Heart left ventricle (tissue), 16 donors: ENCODE measurements at places on chromosomes 2 and 18.

DNA sequence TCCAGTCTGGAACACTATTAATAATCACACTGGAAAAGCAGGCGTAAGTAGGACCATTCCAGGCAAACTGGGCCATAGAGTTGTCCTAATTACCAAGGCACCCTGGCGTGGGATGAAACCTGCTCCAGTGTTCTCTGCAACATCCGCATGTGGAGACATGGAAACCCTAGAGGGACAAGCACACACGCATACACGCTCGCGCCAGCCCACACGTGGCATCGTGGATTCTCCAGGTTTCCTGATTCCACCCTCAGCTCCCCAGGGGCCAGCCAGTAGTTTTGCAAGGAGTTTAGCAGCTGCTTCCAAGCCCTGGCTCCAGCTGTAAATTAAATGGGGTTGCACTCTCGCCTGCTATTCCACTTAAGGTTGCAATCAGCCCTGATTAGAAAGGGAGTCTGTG lies 127.7 kb downstream of the DYSF start:
- H3K27ac ChIP-seq, result no peak overlapping the region
- H3K4me3 ChIP-seq, result no peak overlapping the region
- H3K36me3 ChIP-seq, result no peaks in the 10 kb centered on the region

DNA sequence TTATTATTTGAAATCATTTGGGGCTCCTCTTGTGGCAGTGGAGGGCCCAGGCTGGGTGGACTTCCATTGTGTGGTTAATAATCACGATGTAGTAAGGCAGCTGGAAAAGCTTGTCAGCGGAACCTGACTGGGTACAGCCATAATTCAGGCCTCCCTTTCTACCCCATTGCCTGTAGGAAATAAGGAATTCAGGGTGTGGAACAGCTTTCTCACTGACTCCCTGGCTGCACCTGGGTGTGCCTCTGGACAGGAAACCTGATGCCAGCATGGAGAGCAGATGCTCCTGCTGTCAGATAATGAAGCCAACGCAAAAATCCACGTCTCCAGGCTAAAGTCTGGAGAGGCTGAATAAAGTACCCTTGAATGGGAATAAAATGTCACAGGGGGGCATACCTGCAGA lies 44.2 kb downstream of the LYPD6B start:
- no peaks in the 10 kb centered on the region for H3K4me1 ChIP-seq
- no peaks in the 10 kb centered on the region for H3K36me3 ChIP-seq
- H3K4me3 ChIP-seq, result no peak overlapping the region
- DNase-seq, result no peak
- no peak overlapping the region for H3K27ac ChIP-seq

GRCh38 chr2:153476816-153477635 lies 1.5 kb downstream of the RPRM start:
- no peak for DNase-seq
- no peak overlapping the region for H3K4me3 ChIP-seq
- no peaks in the 10 kb centered on the region for H3K36me3 ChIP-seq
- no peak overlapping the region for H3K27ac ChIP-seq

- H3K27ac ChIP-seq, result no peak overlapping the region
- H3K27me3 ChIP-seq, result no peaks in the 10 kb centered on the region
- no peak for DNase-seq
Observed at GRCh38 chr2:223008162-223008561, 43.8 kb upstream of the KCNE4 start.

DNA sequence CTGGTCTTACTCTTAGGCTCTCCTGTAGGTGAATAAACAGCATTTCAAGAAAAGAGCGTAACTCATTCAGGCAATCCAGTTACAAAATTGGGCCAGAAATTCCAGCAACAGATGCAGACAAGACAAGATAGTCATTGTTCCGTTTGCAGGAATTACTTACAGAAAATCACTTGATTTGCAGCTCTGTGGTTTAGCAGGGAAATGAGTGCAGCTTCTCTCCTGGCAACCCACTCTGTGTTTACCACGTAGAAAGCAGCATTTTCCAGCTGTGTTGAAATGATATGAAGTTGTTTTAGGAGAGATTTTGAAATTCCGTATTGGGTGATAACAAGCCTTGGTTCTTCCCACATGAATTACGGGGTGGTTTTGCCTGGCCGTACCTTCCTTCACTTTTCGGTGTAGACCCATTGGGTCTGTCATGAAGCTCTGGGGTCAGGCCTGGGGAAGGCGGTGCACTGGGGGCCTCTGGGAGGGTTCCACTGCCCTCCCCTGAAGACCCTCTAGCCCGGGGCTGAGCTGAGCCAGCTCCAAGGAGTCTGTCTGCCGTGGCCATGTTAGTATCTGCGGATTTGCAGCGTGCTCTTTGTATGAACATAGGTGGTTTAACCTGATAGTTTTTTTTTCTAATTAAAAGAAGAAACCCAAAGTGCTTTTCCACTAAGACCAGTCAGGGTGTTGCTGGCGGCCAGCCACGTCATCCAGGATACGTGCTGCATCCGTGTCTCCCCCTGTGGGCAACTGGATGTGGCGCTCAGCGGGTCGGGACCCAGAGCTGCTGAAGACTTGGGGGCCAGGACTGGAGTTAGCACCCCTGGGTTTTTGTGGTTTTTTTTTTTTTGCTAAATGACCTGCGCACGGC lies 58.9 kb upstream of the KCNG2 start:
- no peak overlapping the region for H3K4me3 ChIP-seq
- H3K36me3 ChIP-seq, result peaks cover 66% of the 10 kb centered on the region
- DNase-seq, result no peak
- no peaks in the 10 kb centered on the region for H3K27me3 ChIP-seq
- no peak overlapping the region for H3K27ac ChIP-seq
- H3K4me1 ChIP-seq, result peaks cover 2% of the 10 kb centered on the region

- peaks cover 8% of the 10 kb centered on the region for H3K4me1 ChIP-seq
- H3K36me3 ChIP-seq, result no peaks in the 10 kb centered on the region
- no peak overlapping the region for H3K4me3 ChIP-seq
- DNase-seq, result no peak
- peak overlapping the region; percentile 90 for H3K27ac ChIP-seq
Observed at GRCh38 chr2:233082222-233082930, 22.2 kb downstream of the INPP5D start.
